Activated naive CD8-positive, alpha-beta T cell treated with anti-CD3 and anti-CD28 coated beads, Interleukin-2, amount 10 ng/mL, durations not matched to agents 7 days and 5 days (primary cell): ENCODE measurements at places on chromosomes 2 and 18.

DNA sequence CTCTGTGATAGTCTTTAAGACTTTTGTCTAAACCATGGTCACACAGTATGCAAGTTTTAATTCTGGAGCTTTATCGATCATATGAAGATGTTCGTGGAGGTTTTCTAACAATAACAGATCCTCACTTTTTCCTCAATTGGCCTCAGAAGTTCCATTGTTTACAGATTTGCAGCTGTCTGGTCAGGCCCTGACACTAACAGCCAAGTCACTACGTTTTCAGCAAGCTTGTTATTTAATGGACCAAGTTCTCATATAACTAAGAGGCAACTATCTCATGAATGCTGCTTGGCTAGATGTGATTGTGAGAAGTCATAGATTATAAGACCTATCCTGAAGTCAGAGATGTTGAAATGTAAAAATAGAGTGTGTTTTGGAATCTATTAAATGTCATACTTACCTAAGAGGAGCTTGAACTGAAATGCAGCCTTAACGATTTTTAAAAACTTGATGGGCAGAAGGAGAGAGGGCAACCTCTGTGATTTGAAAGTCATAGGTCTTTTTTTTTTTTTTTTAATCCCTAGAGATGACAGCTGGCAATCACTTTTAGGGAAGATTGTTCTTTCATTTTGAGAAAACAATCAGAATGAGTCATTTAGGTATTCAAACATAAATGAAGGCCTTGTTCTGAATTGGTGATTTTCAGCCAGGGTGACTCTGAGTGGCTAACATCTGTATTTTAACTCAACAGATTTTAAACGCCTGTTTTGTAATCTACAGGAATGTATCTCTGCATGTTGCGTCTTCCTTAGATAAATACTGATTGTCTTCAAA lies 48.4 kb upstream of the NEMP2 start:
- H3K36me3 ChIP-seq: peaks cover 6% of the 10 kb centered on the region
- H3K27me3 ChIP-seq: no peaks in the 10 kb centered on the region
- H3K4me3 ChIP-seq: no peak overlapping the region
- no peak for DNase-seq

DNA sequence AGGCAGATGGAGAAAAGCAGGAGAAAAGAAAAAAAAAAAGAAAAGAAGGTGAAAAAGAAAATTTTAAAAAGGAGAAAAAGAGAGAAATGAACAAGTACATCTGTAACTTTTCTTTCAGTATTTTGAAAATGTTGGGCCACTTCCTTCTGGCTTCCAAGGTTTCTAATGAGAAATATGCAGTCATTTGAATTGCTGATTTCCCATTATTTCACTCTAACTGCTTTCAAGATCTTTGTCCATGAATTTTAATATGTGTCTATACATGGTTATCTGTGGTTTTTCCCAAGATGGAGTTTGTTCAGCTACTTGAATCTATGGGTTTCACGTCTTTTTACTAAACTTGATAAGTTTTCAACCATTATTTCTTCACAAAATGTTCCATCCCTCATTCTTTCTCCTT lies 14.3 kb upstream of the MPP4 start:
- no peak overlapping the region for H3K27ac ChIP-seq
- peaks cover 4% of the 10 kb centered on the region for H3K4me1 ChIP-seq
- no peak overlapping the region for H3K4me3 ChIP-seq
- no peaks in the 10 kb centered on the region for H3K27me3 ChIP-seq

DNA sequence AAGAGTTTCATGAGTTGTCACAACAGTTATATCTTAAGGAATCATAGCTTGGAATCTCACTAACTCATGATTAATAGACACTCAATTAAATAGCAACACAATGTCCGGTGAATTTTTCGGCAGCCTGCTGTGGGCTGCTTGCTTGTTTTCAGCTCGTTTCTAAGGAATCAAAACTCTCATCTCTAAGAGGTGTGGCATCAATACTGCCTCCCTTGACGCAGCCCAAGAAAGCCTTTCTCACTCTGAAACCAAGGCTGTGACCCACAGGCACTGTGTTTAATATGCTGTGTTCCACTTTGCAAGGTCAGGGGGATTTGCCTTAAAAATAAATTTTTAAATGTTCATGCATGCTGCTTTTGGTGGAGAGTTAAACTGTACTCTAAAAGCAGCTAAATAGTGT lies 5.4 kb downstream of the DCC start:
- H3K27me3 ChIP-seq: peaks cover 17% of the 10 kb centered on the region
- no peaks in the 10 kb centered on the region for H3K4me1 ChIP-seq
- no peak for DNase-seq
- H3K36me3 ChIP-seq: no peaks in the 10 kb centered on the region
- no peak overlapping the region for H3K27ac ChIP-seq
- H3K4me3 ChIP-seq: no peak overlapping the region

- no peaks in the 10 kb centered on the region for H3K27me3 ChIP-seq
- H3K4me1 ChIP-seq: no peaks in the 10 kb centered on the region
- DNase-seq: no peak
- H3K4me3 ChIP-seq: no peak overlapping the region
Observed at GRCh38 chr2:10770956-10771750, 41.4 kb downstream of the PDIA6 start.

DNA sequence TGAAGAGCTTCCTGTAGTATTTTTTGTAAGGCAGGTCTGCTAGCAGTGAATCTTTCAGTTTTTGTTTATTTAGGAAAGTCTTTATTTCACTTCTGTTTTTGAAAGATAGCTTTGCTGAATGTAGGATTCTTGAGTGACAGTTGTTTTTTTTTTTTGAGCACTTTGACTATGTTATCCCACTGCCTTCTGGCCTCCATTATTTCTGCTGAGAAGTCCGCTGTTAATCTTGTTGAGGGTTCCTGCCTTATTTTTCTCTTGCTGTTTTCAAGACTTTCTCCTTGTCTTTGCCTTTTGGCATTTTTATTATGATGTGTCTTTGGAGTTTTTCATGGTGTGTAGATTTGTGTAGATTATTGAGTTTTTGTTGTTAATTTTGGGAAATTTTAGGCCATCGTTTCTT lies 21.9 kb downstream of the RBFA start:
- DNase-seq: no peak
- peaks cover 5% of the 10 kb centered on the region for H3K27me3 ChIP-seq
- no peak overlapping the region for H3K4me3 ChIP-seq
- no peak overlapping the region for H3K27ac ChIP-seq
- peaks cover 15% of the 10 kb centered on the region for H3K36me3 ChIP-seq
- no peaks in the 10 kb centered on the region for H3K4me1 ChIP-seq

DNA sequence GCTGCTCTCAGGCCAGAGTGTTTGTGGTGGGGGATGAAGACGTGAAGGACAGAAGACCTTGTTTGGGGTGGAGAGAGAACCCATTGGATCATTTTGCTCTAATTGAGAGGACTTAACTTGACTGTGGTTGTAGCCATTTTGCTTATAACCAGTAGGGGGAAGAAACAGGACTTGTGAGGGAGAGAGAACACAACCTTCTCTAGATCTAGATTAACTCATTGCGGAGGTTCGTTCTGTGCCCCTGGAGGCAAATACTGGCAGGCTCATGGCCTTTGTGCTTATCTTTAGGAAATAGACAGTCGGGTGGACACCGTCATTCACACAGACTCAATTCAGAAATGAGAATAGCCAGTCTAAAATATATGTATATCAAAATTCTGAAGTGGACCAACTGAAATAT lies 147.0 kb upstream of the LHCGR start:
- no peak overlapping the region for H3K4me3 ChIP-seq
- H3K4me1 ChIP-seq: no peaks in the 10 kb centered on the region
- DNase-seq: no peak
- H3K27ac ChIP-seq: no peak overlapping the region
- no peaks in the 10 kb centered on the region for H3K27me3 ChIP-seq
- no peaks in the 10 kb centered on the region for H3K36me3 ChIP-seq

DNA sequence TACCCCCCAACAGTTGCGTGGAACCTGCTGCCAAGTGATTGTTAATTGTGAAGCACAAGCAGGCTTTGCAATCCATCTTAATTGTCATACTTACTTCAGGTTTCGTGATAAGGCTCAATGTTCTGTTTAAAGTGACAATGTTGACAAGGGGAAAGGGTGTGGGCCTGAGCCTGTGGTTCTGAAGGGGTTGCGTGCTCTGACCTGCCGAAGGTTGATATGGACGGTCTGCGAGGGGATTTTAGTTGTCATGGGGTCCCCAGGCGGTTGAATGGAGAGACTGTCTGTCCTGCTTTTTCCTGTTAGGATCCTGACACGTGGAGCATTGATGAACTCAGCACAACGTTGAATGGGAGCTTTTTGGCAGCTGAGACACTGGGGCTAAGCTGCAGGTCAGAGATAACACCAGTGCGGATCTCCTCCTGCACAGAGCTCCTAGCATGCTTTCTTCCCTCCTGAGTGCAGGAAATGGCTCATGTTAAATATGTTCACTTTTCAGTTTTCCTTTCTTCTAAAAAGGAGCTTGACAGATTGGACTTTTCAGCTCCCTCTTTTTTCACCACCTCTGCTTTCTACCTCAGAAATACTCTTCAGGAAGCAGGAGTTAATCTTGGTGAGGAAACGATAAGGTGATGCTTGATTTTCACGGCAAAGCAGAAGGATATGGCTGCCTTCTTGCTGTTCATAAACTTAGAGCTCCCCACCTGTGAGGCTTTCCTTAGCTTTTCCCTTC lies 62.9 kb upstream of the ZEB2 start:
- DNase-seq: no peak
- H3K36me3 ChIP-seq: no peaks in the 10 kb centered on the region
- peaks cover 7% of the 10 kb centered on the region for H3K4me1 ChIP-seq
- no peak overlapping the region for H3K27ac ChIP-seq
- H3K27me3 ChIP-seq: peaks cover 1% of the 10 kb centered on the region

DNA sequence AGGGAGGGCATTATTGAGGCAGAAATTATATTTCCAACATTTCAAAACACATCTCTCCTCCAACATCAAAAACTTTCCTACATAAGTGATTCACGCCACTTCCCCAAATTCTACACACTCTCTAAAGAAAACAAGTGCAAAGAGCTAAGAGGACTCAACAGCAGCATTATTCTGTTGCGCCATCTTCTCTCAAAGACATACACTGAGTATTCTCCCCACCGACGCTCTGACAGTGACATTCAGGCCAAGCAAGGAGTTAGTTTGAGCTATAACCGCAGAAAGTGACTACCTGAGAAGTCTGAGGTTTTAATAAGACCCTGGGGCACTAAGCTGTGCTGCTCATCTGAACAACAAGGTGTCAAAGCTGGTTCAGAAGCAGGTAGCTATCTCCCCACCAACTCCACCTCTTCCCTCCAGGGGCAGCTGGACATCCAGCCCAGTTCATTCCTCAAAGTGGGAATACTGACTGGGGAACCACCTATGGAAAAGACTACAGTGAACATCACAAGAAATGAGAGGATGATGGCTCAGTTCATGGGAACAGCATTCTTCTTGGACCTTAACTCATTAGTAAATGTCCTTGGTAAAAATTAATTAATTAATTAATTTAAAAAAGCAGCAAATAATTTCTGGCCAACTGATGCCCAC lies 309.5 kb upstream of the CCDC68 start:
- H3K4me3 ChIP-seq: no peak overlapping the region
- H3K27ac ChIP-seq: no peak overlapping the region
- no peaks in the 10 kb centered on the region for H3K4me1 ChIP-seq
- DNase-seq: no peak

- peak; percentile 85 for DNase-seq
- no peaks in the 10 kb centered on the region for H3K36me3 ChIP-seq
- peaks cover 4% of the 10 kb centered on the region for H3K4me1 ChIP-seq
Observed at GRCh38 chr2:73293534-73294171, at the start of gene EGR4. Gene EGR4, minus strand, starts transcription at chr2:73293548. Its CDS starts 231 bp downstream, at chr2:73293317.

- no peak overlapping the region for H3K4me3 ChIP-seq
- H3K27me3 ChIP-seq: peaks cover 2% of the 10 kb centered on the region
Observed at GRCh38 chr2:58959996-58960395, 718.9 kb upstream of the FANCL start.

GRCh38 chr18:59276047-59276446 lies 2.8 kb upstream of the RAX start:
- H3K27ac ChIP-seq: no peak overlapping the region
- DNase-seq: no peak
- H3K4me1 ChIP-seq: peaks cover 2% of the 10 kb centered on the region
- H3K4me3 ChIP-seq: no peak overlapping the region
- peaks cover 2% of the 10 kb centered on the region for H3K36me3 ChIP-seq
- peaks cover 68% of the 10 kb centered on the region for H3K27me3 ChIP-seq

DNA sequence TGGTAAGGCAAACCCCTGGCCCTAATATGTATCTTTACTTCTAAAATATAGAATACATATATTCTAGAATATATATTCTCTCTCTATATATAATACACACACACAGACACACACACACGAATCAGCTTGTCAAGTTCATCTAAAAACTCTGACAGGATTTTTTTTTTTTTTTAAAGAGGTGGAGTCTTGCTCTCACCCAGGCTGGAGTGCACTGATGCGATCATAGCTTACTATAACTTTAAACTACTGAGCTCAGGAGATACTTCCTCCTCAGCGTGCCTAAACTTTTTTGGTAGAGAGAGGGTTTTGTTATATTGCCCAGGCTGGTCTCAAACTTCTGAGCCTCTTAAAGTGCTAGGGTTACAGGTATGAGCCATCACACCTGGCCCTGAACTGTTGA lies 45.2 kb downstream of the DOK1 start:
- no peak overlapping the region for H3K4me3 ChIP-seq
- peaks cover 14% of the 10 kb centered on the region for H3K4me1 ChIP-seq
- peaks cover 44% of the 10 kb centered on the region for H3K27me3 ChIP-seq
- no peaks in the 10 kb centered on the region for H3K36me3 ChIP-seq
- no peak overlapping the region for H3K27ac ChIP-seq

DNA sequence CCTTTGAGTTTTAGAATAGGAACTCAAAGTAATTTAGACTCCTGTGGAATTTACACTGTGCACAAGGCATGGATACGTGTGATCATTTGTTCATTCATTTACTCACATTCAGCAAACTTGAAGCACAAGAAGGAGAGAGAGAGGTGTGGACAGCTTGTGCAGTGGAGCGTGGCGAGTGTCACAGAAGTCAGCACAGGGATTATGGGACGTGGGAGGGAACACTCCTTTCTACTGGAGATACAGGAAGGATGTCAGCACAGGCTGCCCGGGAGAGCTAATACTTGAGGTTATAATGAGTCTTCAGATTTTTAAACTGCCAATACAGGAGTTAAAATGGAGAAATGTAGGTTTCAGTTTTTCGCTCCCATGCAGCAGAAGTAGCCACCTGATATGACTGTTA lies 7.0 kb downstream of the FAM228A start:
- H3K4me1 ChIP-seq: peaks cover 3% of the 10 kb centered on the region
- peaks cover 7% of the 10 kb centered on the region for H3K27me3 ChIP-seq
- H3K4me3 ChIP-seq: no peak overlapping the region
- H3K27ac ChIP-seq: no peak overlapping the region
- no peak for DNase-seq

DNA sequence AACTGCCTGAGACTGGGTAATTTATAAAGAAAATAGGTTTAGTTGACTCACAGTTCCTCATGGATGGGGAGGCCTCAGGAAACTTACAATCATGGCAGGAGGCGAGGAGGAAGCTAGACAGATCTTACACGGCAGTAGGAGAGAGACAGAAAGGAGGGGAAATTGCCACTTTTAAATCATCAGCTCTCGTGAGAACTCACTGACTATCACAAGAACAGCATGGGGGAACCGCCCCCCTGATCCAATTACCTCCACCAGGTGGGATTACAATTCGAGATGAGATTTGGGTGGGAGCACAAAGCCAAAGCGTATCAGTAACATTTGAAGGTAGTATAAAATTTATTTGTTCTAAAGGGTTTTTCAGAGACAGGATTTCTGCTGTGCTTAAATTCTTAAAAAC lies 5.4 kb downstream of the GALM start:
- H3K27me3 ChIP-seq: no peaks in the 10 kb centered on the region
- no peak overlapping the region for H3K4me3 ChIP-seq
- H3K36me3 ChIP-seq: peaks cover 47% of the 10 kb centered on the region
- no peak overlapping the region for H3K27ac ChIP-seq
